ENCODE measurements at places on chromosomes 1 and 21.

DNA sequence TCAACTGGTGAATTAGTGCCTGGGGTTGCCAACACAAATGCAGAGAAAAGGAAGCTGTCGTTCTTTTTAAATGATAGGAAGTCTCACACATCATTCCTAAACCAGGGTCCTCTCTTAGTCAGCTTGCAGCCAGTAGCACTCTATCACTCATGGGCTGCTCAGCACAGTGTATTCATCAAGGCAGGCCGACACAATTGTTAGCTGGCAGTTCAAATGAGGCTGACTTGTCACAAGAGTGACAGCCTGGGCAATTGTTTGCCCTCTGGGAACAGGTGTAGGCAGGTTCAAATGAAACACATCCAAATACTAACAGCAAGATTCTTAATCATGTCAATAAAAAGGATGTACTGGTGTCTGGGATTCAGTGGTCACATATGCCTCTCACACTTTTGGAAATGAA lies 76.9 kb downstream of the ERICH3 start:
- DNase-seq, result no peak

- no peak for DNase-seq
These were observed 40.8 kb upstream of the DYNLT5 start for GRCh38 chr1:66711420-66711819.

DNA sequence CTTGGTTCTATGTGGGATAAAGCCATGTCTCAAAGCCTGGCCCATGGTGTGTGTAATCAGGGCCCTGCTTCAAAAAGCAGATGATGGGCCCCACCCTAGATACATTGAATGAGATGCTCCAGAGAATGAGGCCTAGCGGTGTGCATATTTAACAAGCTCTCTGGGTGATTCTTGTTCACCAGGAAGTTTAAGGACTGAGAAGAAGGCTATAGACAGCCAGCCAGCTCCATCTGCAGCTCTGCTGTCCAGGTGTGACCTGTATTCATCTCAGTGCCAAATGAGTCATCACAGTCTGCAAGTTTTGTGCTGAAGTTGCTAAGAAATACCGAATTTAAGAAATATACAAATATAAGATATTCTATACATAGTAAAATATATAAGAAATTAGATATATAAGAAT lies 182.0 kb upstream of the RUNX1 start:
- no peak for DNase-seq

DNA sequence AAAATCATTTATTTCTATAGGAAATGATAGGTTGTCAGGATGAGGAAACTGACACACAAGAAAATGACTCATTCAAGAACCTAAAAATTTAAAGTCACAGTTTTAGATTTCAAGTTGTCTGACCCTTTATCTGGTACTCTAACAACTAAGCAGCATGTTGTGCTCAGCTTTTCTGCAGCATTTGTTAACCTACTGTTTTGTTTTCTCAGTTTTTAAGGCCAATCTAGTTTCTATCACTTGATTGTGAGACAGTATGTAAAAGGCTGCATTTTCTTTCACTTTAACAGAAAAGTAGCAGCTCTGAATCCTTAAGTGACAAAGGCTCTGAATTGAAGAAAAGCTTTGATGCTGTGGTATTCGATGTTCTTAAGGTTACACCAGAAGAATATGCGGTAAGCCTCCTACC lies 59.1 kb downstream of the RALGPS2 start:
- no peak for DNase-seq

GRCh38 chr1:178092878-178093493 lies 918 bp upstream of the RASAL2 start:
- DNase-seq, result no peak

DNA sequence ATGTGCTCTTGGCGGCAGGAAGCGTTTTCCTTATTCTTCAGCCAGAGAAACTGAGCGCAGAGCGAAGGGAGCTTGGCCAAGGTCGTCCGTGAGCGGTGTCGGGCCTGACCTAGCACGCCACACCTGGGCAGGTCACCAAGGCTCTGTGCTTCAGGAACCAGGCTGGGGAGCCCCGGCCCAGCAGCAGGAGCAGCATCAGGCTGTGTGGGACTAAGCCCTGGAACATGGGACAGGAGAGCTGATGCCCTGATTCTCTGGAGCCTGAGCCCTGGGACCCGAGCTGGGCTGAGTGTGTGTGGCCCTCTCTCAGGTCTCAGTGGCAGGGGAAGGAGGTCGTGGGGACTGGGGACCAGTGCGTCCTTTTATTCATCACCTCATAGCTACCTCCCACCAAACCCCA lies 65.2 kb upstream of the ABCG1 start:
- DNase-seq, result no peak

DNA sequence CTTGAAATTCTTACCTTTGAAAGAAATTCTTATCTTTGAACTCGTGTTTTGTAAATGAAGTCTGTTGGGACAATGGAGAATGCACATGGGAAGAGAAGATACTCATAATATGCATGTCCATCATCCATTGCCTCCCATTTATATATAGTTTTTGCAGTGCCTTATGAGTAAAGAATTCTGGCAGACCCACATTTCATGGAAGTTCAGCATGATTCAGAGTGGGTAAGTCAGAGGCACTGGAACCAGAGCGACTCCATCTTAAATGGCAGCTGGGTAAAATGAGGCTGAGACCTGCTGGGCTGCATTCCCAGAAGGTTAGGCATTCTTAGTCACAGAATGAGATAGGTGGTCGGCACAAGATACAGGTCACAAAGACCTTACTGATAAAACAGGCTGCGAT lies 13.8 kb downstream of the LAX1 start:
- no peak for DNase-seq

DNA sequence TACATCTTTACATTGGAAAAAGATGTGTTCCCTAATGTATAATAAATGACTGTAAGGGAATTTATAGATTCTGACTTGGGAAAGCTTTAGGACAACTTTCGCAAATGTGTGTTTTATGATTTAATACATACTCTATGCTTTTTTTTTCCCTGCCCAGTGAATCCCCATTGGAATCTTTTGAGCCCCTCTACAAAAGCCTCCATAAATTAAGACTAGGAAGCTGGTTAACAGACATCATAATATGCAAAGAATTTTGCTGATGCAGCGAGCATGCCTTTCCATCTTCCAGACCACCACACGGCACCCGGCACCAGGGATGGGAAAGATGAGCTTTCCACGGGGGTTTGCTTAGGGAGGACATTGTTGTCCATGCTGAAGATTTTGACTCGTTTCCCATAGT lies 156.1 kb upstream of the IVNS1ABP start:
- no peak for DNase-seq

DNA sequence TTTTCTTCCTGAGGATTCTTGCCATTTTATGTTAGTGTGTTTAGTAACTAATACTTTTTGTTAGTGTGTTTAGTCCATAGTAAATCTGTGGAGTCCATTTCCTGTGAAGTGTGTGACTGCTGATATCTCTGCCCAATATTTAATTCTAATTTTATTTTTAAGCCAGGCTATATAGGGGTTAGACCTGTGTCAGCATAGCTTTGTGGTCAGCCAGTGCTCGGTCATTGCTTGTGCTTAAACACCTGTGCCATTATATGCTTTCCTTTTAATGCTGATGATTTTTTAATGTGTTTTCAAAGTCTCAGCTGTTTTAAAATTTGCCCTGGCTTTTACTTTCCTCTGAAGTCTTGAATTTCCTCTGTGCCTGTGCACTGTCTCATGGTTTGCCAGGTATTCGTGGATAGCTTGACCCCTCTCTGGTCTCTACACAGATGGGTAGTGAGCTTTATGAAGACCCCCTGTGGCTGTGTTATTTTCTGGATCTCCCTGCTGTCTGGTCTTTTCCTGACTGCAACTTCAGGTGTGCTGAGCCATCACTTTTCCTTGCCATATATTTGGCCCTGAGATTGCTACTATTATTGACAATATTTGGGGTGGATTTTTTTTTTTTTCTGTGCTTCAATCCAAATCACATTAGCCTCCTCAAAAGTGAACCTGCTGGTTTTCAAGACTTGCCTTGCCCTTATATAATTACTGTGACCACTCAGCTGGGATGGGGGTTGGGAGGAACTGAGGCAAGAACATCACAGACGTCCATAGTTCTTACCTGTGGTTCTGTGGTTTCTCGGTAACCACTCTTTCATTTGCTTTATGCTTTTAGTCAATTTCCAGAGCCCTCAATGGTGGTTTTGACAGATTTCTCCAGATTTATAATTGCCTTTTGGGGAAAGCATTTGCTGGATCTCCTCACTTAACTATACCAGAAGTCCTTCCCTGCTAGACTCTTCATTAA lies 59.6 kb downstream of the RPS6KC1 start:
- DNase-seq, result no peak

DNA sequence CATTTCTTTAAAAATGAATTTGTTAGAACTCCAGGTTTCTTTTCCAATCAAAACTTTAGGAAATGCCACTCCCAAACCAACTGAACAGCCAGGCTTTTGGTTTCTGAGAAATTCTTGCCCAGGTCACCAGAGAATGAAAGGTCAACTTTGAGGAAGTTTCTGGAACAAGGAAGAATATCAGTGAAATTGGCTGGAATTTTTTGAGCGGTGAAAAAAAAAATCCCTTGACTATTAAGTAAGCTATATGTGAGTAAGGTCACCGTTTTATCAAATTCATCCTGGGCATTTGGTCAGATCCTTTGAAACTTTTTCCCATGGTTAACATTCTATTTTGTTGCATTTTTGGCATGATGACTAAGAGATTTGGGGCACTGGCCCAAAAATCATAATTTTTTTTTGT lies 469.3 kb downstream of the LTN1 start:
- DNase-seq, result no peak

GRCh38 chr1:237562242-237562823 lies 328.4 kb downstream of the ZP4 start:
- DNase-seq, result no peak

DNA sequence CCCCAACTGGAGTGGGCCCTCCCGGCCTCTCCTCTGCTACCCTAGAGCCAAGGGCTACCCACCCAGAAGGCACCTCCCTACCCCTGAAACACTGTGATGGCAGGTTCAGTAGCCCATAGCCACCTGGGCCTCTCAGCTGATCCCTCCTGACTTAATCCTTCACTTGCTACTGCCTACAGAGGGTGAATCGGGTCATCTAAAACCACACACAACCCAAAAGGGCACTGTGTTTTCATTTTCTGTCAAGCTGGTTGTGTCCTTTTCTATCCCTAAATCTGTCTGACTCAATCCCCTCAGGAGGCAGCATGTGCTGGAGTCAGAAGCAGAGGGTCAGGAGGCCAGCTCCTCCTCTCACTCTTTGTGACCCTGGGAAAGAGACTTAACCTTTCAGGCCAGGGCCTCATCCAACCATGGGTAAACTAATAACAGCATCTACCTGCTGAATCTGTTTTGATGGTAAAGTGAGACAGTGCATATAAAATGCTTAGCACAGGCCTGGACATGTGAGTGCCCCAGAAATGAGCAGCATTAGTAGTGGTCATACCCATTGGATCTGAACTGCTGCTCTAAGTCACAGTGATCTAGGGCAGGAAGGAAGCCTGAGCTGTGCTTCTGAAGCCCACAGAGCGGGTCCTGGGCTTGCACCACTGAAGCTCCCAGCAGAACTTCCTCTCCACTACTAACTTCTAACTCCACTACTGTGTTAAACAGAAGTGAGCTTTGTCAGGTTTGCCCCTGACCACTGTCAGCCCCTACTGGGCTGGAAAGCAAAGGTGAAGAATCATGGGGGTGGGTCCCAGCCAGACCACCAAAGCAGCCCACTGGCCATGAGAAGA lies 11.0 kb downstream of the PMVK start:
- no peak for DNase-seq

DNA sequence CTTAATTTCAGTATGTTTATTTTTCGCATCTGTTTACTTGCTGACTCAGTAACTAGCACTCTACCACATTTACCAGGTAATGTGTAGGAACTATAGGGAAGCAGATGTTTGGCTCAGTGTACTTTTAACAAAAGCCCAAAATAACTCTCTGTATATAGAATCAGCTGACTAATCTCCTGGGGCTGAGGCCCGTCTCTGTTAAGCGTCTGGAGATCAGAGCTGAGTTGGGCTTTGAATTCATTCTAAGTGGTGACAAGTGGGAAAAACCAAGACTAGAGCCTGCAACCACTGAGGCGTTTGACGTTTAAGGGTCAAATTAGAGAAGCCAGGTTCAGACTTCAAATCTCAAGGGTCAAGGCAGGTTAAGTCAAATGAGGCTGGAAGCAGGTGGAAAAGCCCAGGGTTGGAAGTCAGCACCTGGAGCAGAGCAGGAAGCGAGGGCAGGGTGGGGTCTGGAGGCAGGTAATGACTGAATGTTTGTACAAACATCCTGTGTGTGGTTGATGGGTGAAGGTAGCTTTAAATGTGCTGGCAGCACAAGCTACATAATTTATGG lies 56.8 kb upstream of the LYST start:
- DNase-seq, result no peak
